ENCODE measurements at places on chromosomes 7 and 10.

GRCh38 chr10:31963589-31963980 is 35.0 kb upstream of the ARHGAP12 start:
- no peak for DNase-seq

DNA sequence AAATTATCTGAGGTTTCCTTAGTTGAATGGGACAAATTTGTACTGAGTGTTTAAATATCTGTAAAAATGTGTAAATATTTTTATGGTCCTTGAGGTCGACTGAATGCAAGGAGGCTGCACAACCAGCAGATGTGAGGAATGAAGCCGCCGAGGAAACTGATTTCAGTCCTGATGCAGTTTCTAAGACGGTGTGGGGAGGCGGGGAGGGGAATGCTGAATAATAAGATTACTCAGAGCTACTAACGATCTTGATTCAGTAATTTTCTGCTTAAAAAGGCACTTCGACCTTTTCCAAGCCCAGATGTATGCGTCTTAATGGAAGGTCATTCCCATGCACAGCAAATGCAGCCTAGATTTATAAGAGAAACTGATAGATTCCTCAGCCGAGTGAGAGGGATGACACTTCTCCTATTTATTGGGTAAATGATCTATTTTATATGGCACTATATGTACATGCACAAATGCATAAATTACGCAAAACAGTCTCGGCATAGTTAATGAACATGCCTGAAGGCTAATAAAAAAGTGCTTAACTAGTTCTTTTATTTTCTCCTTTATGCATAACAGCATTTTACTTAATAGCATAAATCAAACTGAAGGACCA is 167.6 kb upstream of the PITRM1 start:
- no peak for DNase-seq

DNA sequence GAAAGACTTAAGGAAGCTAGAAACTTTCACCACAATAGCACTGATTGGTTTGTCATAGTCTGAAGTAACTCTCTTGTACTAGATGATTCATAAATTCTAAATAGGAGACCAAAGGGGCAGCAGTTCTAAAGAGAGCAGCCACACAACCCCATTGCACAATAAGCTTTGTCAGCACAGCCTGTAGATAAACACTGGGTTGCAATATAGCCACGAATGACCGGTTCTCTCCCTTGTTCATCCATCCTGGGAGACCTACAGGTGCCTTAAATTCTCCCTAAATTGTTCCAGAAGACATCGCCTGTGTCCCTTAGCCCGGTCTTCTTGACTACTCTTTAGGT is 167.0 kb downstream of the SNX13 start:
- DNase-seq = no peak

GRCh38 chr7:22979861-22980260 is 34.1 kb downstream of the HYCC1 start:
- DNase-seq = no peak

- DNase-seq = no peak
These were observed 244.8 kb upstream of the TCERG1L start for GRCh38 chr10:131556061-131556896.

GRCh38 chr7:105655500-105656380 is 74.4 kb upstream of the EFCAB10 start:
- no peak for DNase-seq

Data from mucosa of descending colon (tissue), 3 donors.